ENCODE measurements at places on chromosomes 4 and X.

- DNase-seq = no peak
Observed at GRCh38 chr4:74391890-74392475, 27.0 kb downstream of the EREG start.

DNA sequence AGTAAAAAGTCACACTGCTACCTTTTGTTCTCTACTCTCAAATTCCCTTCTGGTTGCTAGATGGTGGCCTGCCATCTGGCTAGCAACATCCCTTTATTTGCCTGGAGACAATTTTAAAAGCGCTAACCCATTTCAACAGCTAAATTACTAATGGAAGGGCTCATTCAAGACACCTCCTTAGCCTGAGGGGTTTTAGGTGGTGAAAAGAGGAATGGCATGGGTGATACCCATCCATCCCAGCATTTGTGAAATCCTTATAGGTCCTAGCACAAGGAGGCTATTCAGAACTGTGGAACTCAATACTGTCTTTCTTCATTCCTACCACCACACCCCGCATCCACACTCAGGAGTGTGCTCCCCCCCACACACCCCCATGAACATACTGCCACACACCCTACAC is 33.5 kb downstream of the ARHGEF9 start:
- DNase-seq = no peak

- no peak for DNase-seq
Observed at GRCh38 chrX:19183761-19184477, 61.7 kb upstream of the ADGRG2 start.

GRCh38 chr4:99807666-99808065 is 9.0 kb upstream of the DAPP1 start:
- DNase-seq = no peak

- no peak for DNase-seq
Observed at GRCh38 chr4:24042094-24042493, 152.2 kb upstream of the PPARGC1A start.
